Memory B cell (primary cell): ENCODE measurements at places on chromosomes 1 and 21.
A peak's percentile ranks its signal among the peaks of the same experiment; 100 is the strongest.

DNA sequence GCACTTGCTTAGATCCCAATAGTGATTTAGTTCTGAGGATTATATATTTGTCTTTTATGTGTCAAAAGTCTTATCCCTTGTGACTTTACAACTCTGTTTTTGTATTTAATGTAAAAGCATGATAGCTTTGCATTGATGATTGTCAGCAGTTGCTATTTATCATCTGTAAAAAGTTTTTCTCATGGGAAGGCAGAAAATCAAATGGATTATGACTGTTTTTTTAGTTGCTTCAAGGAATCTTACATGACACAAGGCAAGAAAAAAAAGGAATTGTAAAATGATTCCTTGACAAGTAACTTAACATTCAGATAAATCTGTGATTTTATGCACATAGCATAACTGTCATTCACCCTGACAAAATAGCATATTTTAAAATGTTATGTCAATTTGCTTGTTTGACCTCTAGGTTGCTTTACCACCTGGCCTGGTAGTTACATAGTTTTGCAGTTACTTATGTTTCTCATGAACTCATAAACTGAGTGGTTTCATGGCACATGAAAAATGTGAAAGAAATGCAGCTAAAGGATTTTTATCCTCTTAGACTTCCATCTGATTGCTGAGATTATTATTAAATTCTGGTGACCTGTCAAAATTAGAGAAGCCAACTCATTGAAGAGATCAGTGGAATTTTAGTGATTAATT, 622.6 kb downstream of the ADGRL2 start:
- no peak for DNase-seq

DNA sequence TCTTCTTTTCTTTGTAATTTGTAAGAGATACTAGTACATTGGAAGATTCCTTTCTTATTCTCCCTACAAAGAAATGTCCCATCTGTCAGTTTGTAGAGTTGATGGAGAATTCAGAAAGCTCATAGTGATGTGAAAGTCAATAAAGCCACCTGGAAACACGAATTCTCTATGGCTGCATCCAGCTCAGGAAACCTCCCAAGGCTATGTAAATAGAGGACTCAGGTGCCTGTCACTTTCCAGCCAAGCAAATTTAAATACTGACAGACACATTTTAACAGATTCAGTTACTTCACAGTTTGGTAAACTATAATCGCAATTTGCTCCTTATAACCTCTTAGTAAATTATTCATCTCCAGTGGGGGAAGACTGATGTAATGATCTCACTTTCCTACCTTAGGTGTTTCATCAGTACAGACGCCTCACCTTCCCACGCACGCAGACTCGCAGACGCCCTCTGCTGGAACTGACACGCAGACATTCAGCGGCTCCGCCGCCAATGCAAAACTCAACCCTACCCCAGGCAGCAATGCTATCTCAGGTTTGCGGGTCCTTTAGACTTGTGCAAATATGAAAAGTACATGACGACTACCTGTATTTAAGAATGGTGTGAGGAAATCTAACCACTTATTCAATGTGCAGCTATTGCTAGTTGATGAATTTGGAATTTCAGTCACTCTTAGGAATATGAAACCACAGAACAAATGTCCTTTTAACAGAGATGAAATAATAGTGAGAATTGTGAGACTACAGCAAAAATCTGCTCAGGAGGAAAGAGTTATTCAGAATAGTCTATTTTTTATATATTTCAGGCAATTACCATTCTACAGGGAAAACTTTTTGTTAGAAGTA, 60.6 kb downstream of the PTPRC start:
- DNase-seq = peak; percentile 29

DNA sequence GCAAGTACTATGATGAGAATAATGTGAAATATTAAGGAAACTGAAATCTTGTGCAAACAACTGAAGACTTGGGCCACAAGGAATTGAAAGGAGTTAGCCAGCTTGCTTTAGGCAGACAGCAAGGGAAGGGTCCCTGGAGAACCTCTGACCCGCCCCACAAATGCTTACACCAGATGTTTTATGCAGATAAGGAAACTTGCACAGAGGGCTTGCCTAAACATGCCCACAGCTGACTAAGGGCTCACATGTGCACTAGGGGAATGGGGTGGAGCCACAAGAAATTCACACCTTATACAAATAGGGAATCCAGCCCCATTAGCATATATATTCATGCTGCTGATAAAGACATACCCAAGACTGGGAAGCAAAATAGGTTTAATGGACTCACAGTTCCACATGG, 86.1 kb upstream of the CYYR1 start:
- no peak for DNase-seq

DNA sequence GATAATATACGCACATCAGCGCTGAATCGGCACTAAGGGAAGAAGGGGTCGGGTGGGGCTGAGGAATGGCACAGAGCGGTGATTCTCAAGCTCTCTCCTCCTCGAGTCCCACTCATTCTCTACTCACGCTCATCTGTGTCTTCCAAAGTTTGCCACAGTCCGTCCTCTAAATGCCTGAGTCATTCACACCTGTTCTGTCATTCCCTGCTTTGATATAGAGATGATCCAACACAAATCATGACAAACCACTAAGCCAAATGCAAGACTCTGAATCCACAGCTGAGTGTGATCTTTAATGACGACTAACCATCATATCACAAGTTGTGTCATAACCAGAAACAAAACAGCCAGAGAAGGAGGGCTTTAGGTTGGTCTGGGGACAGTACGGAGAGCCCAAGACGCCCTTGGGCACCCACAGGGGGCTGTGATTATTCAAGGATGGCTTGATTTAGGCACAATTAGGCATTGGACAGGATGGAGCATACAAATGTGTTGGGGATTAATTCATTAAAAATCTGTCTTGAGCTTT, 501.5 kb downstream of the KIF26B start:
- DNase-seq = no peak

DNA sequence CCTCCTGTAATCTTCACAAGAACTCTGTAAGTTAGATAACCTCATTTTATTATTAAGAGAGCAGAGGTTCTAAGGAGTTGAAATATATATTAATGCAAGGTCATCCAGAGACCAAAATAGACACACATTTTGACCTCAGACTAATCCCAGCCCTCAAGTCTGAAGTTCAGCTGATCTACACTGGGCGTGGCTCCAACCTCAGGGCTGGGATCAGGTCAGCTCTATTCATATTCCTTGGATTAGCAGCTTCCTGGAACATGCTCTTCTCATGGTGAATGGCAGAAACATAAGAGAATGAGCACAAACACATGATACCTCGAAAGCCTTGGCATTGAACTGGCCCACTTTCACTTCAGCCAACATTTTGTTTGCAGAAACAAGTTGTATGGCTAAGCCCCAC, 200.8 kb upstream of the ST6GALNAC5 start:
- DNase-seq = no peak
